ENCODE measurements at places on chromosomes 5 and 9. TPM values are rescaled to one million over a fixed set of nuclear protein-coding genes. Genes with fewer than 3 reads are reported as not detected.

The CATSPER3 gene
- 0.61 TPM for total RNA-seq

The GFRA3 gene
- 2.4 TPM for total RNA-seq

DNA sequence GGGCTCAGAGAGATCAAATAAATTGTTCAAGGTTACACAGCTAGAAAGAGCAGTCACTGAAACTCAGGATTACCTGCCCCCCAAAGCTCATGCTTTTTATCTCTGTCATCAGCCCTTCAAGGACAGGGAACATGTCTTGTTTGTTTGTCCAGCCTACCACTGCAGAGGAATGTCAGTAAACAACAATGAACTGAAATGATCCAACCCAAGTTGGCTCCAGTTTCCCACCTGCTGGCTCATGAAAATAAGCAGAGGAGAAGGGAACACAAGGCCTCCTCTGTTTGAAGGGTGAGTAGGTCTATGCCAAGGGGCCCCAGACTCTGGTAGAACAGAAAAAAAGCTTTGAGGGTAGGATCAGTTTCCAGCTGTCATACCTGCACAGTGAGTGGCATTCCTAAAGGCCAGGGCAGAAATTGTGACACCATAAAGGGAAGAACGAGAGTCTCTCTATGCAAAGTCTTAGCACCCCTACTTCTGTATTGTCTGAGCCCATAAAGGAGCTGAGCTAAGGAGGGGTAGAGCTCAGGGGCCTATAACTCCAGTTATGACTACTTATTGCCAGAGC, 115.2 kb downstream of the TRIM36 start:
- H3K36me3 ChIP-seq, result no peaks in the 10 kb centered on the region
- no peaks in the 10 kb centered on the region for H3K4me1 ChIP-seq
- no peak overlapping the region for H3K27ac ChIP-seq
- DNase-seq, result no peak
- no peaks in the 10 kb centered on the region for H3K27me3 ChIP-seq

The LCN10 gene
- total RNA-seq, result not detected

DNA sequence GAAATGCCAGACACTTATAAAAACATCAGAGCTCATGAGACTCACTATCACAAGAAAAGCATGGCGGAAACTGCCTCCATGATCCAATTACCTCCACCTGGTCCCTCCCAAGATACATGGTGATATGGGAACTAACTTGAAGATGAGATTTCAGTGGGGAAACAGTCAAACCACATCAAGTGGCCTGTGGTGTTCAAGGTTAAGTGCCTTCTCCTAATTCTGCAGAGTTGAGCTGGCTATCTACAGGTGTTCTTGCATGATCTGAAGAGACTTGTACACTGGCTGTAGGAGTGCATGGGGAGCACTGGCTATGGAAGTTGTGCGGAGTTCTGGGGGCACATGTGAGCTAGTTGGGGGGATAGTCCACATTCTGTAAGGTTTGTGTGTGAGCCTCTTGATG, 34.0 kb upstream of the CKS2 start:
- no peak for DNase-seq
- H3K4me1 ChIP-seq, result no peaks in the 10 kb centered on the region
- H3K27me3 ChIP-seq, result no peaks in the 10 kb centered on the region
- H3K36me3 ChIP-seq, result no peaks in the 10 kb centered on the region

The SPINK13 gene
- not detected for total RNA-seq

GRCh38 chr5:600886-601541, 11.1 kb upstream of the CEP72 start:
- no peak overlapping the region for H3K4me3 ChIP-seq
- H3K27ac ChIP-seq, result no peak overlapping the region
- no peaks in the 10 kb centered on the region for H3K4me1 ChIP-seq
- peak; percentile 36 for DNase-seq

- H3K4me3 ChIP-seq, result no peak overlapping the region
- H3K36me3 ChIP-seq, result no peaks in the 10 kb centered on the region
- no peak overlapping the region for H3K27ac ChIP-seq
- no peaks in the 10 kb centered on the region for H3K27me3 ChIP-seq
- DNase-seq, result no peak
These were observed 45.3 kb downstream of the PAM start for GRCh38 chr5:102800427-102800826.

DNA sequence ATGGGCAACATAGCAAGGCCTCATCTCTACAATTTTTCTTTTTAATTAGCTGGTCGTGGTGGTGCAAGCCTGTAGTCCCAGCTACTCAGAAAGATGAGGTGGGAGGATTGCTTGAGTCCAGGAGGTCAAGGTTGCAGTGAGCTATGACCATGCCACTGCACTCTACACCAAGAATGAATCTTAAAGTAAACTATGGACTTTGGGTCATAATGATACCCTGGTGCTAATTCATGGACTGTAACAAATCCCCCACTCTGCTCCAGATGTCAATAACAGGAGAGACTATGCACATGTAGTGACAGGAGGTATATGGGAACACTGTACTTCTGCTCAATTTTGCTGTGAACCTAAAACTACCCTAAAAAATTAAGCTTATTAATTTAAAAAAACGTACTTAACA, 155.4 kb downstream of the CEMIP2 start:
- H3K27ac ChIP-seq, result no peak overlapping the region
- no peaks in the 10 kb centered on the region for H3K27me3 ChIP-seq
- no peaks in the 10 kb centered on the region for H3K4me1 ChIP-seq
- no peak for DNase-seq
- no peaks in the 10 kb centered on the region for H3K36me3 ChIP-seq
- H3K4me3 ChIP-seq, result no peak overlapping the region

- no peaks in the 10 kb centered on the region for H3K36me3 ChIP-seq
- no peak for DNase-seq
- H3K4me1 ChIP-seq, result no peaks in the 10 kb centered on the region
- H3K27me3 ChIP-seq, result no peaks in the 10 kb centered on the region
- no peak overlapping the region for H3K4me3 ChIP-seq
These were observed 245.4 kb upstream of the TUT7 start for GRCh38 chr9:86599561-86599960.

Data from Caco-2 (cell line).